ENCODE measurements at places on chromosomes 5 and 9. TPM values are rescaled to one million over a fixed set of nuclear protein-coding genes. Genes with fewer than 3 reads are reported as not detected.

Gene TCERG1
- total RNA-seq = 112 TPM

Gene SLC23A1
- total RNA-seq = not detected

Gene DPYSL3
- 510 TPM for total RNA-seq

Gene RASEF
- 1.9 TPM for total RNA-seq

Gene AK8
- 0.44 TPM for total RNA-seq

Gene SEMA6A
- 335 TPM for total RNA-seq

Gene PRDM9
- not detected for total RNA-seq

Gene PCDHGB2
- 3.8 TPM for total RNA-seq

Gene RNF183
- not detected for total RNA-seq

Gene NIM1K
- total RNA-seq = 0.07 TPM

GRCh38 chr5:162487528-162488525 is 420.3 kb downstream of the GABRG2 start:
- no peak for DNase-seq

DNA sequence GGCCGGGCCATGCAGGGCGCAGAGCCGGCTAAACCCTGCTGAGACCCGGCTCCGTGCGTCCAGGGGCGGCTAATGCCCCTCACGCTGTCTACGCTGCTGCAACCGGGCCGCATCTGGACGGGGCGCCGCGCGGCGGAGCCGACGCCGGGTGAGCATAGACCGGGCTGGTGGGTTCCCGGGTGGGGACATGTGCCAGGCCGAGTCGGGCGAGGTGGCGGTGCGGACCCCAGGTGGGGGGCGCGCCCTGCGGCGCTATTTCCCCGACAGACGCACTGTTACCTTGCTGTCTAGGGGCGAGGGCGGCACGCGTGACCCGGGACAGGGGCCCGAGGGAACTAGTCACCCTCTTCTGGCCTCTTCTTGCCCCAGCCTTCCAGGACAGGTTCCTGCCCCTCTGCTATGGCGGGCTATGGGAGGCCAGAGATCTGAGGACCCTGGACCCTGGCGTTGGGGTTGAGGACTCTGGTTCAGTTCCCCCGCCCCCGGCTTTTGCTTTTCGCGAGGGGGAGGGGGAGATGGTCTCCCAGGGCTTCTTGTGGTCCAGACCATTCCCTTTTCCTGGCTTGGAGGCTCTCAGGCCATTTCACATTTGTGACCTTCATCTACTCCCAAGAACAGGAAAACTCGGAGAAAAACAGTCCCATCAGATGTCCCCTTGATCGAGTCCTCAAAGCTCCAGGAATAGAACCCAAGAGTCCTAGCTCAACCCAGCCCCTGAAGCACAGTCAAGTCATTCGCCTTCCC is 536 bp downstream of the SLC27A4 start:
- peak; percentile 41 for DNase-seq

DNA sequence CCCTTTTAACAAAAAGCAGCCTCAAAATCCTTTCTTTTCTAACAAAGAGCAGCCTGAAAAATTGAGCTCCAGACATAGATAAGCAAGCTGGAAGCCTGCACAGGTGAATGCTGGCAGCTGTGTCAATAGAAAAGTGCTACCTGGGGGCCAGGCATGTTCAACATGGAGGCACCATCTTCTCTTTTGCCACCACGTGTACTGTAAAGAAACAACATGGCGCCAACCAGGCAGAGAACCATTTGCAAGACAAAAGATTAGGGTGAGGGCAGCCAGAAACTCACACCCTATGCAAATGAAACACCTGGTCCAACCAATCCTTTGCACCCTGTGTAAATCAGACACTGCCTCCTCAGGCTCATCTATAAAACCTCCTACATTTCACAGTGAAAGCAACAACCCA is 96.0 kb downstream of the ACTL7B start:
- no peak for DNase-seq

- DNase-seq = no peak
Observed at GRCh38 chr9:113179839-113180238, 29.0 kb downstream of the SLC31A2 start.

GRCh38 chr5:33576726-33577590 is 136.2 kb downstream of the TARS1 start:
- DNase-seq = no peak

GRCh38 chr9:7656636-7657035 is 142.9 kb downstream of the DMAC1 start:
- DNase-seq = no peak

DNA sequence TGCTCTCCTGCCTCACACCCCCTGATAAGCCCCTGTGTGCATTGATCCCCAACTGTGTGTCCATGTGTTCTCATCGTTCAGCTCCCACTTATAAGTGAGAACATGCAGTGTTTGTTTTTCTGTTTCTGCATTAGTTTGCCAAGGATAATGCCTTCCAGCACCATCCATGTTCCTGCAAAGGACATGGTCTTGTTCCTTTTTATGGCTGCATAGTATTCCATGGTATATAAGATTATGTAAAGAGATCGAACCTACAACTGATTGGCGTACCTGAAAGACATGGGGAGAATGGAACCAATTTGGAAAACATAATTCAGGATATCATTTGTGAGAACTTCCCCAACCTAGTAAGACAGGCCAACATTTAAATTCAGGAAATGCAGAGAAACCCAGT is 32.4 kb downstream of the ANKRD33B start:
- no peak for DNase-seq

- no peak for DNase-seq
Observed at GRCh38 chr5:76397200-76397599, 5.9 kb upstream of the IQGAP2 start.

DNA sequence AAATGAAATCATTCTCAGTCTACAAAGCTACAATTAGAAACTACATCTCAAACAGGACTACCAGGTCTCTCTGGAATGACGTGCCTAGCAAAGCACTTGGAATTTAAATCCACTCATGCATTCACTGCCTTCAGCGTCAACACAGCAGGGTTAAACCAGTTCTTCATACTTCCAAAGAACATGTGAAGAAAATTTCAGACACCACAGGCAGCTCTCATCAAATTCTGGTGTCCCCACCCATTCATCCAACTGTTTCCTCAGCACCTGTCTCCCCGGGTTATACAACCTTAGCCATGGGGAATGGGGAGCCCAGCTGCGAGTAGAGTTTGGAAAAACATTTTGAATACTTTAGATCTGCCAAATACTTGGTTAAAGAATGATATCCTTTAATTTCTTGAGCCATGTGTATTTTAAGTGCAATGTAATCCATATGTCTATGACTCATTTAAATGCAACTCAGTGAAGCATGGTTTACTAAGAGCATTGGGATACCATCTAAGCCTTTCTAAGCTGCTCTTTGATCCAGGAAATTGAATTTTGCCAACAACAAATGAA is 17.5 kb downstream of the ADAM19 start:
- no peak for DNase-seq

DNA sequence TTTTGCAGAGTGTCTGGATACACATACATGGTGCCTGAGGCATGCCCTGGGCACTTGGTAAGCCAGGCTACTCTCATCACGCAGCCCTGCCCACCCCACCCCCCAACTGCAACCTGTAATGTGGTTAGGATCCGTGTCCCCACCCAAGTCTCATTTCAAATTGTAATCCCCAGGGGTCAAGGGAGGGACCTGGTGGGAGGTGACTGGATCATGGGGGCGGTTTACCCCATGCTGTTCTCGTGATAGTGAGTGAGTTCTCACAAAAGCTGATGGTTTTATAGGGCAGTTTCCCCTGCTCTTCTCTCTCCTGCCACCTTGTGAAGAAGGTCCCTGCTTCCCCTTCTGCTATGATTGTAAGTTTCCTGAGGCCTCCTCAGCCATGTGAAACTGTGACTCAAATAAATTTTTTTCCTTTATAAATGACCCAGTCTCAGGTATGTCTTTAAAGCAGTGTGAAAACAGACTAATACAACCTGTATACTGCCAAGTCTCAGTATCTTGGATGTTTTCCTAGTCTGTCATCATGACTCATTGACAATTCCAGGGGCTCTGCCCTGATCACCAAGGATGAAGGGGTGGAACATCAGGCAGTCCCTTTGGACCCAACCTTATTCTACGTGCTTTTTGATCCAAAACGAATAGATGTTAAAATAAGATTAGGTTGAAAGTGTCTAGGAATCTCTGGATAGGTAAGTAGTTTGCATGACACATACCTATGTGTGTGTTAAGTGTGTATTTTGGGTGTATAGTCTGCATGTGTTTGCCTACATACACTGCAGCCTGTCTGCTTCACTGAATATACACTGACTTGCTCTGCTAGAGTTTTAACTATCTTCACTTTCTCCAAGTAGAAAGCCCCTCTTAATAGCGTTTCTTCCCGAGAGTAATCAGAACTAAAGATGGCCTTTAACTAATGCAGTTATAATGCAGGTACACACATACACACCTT is 293.8 kb downstream of the SLIT3 start:
- no peak for DNase-seq

GRCh38 chr9:137268538-137269201 is 8.9 kb upstream of the TOR4A start:
- no peak for DNase-seq

GRCh38 chr5:72427016-72427415 is 80.2 kb downstream of the ZNF366 start:
- no peak for DNase-seq

- no peak for DNase-seq
Observed at GRCh38 chr5:174157048-174157447, 111.5 kb downstream of the NSG2 start.

- DNase-seq = no peak
Observed at GRCh38 chr9:128505414-128505765, 871 bp downstream of the GLE1 start.

- no peak for DNase-seq
Observed at GRCh38 chr5:151148583-151148982, 9.0 kb downstream of the ANXA6 start.

DNA sequence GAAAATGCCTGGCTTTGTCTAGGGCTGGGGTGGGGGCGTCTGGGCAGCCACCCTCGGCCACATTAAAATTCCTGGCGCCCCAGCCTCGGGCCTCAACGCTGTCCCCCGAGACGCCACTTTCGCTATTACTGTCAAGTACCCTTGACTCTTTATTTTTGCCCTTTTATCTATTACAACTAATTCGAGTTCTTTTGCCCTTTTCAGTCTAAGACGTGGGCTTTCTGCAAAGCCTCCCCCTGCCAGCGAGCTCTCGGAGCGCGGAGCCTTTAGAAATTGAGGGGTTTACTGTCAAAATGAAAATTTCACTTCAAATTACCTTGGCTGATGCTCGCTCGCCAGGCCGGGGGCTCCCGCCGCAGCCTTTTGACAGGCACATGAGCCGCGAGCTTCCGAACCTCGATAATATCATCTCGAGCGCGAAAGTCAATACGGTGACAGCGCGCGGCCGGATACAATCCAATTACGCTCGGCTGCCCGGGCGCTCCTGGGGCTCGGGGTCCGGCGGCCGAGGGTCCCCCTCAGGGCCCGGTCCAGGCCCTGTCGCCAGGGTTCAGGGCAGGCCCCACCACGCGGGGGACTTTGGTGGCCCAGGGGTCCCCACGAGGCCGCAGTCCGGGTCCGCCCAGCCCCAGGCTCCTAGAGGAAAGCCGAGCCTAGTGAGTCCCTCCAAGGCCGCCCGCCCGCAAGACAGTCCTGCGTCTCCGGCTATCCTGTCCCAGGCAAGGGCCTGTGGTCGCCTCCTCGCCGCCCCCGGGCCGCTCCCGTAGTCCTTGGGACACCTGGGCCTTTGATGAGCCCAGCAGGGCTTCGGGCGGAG is 6.7 kb downstream of the IRX4 start:
- no peak for DNase-seq

GRCh38 chr5:58284886-58285285 is 175.0 kb downstream of the PLK2 start:
- DNase-seq = no peak

GRCh38 chr9:85158512-85158911 is 489.0 kb downstream of the NTRK2 start:
- DNase-seq = no peak

DNA sequence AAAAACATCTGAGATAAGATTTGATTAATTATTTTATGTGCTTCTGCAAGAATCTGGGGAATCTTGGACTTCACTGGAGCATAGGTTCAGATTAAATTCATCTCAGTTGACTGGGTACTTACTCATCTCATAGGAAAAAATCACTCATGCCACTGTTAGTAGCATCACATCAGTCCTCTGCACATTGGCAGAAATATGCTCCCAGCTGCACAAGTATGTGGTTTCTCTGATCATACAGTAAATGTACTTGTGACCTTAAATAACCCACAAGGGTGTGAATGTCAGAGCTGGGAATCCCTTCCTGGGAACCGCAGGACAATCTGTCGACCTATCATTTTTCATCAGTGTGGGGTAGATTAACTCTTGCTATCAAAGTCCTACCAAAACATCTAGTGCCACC is 203.7 kb upstream of the SLC24A2 start:
- DNase-seq = no peak

DNA sequence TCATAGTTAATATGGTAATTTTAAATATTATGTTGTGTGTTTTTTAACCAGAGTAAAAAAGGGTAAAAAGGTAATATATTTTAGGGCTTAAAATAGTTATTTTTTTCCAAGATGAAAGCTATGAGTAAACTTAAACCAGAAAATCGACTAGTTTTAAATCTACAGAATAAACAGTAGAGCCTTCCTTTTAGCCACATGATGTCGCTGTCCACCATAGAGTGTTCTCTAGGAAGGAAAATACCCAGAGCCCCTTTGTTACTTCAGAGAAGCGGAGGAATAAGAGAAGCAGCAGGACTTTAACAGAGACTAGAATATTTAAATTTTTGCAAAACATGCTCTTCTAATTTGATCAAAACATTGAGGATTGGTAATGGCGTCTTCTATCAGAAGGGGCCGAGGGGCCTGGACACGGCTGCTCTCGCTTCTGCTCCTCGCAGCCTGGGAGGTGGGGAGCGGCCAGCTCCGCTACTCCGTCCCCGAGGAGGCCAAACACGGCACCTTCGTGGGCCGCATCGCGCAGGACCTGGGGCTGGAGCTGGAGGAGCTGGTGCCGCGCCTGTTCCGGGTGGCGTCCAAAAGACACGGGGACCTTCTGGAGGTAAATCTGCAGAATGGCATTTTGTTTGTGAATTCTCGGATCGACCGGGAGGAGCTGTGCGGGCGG is at the start of gene PCDHA2:
TSS of gene PCDHA2 (plus strand) at position 258 of the 664 bp plus-strand sequence.
- no peak for DNase-seq

GRCh38 chr9:110021891-110022290 is 186.1 kb downstream of the C9orf152 start:
- DNase-seq = no peak

GRCh38 chr5:9438596-9439354 is 107.1 kb downstream of the SEMA5A start:
- DNase-seq = no peak

DNA sequence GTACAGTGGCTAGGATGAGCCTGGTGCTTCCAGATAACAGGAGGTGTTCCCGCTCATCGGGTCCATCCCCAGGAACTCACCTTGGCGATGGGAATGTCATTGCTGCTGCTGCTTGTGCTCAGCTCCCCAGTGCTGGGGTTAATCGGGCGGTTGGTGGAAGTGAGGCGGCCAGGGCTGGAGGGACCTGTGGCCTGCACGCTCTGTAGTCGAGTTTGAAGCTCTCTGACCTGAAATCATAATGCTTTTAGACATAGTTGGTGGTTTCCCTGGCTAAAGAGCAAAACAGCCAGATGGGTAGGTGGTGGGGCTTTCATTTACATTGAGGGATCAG is 108.5 kb downstream of the DCP2 start:
- DNase-seq = no peak

DNA sequence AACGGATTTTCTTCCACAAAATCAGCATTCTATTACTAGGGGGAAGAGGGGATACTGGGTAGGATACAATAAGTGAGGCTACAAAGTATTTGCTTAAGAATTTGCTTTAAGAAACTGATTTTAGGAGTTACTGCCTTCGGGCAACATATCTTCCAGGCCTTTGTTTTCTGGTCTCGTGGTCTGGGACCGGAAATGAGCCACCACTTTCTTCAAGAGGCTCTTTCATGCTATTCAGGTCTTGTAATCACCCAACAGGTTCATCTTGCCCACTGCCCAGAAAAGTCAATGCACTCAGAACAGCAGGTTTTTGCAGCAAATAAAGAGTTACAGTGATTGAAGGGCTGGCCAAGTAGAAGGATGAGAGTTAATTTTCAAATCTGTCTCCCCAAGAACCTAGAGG is 6.6 kb upstream of the AOPEP start:
- no peak for DNase-seq

All from H9 (cell line).